ENCODE measurements at places on chromosomes 11 and 22. TPM values are rescaled to one million over a fixed set of nuclear protein-coding genes. Genes with fewer than 3 reads are reported as not detected.

DNA sequence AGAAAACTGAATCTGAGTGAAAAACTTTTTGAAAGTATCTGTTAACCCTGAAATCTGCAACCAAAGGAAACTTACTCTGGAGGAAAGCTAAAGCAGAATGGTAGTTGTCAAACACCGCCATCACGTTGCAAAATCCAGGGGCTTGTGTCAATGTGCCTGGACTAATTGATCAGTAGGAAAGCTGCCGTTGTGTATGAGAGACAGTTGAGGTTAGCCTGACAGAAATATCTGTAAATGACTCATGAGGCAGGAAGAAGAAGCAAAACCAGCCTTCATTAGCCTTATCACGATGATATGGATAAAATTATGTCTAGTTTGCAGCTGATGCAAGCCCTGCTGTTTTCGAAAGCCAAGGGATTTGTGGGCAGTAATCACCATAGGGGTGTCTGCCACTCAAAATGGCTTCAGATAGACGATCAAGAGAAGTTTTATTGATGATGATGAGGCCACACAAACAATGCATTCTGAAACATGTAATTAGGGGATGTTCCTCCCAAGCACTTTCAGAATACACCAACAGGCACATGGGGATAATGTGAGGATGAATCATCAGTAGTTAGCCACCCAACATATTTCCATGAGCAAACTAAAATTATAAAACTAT, 8.9 kb downstream of the SCGB1A1 start:
- DNase-seq: no peak

GRCh38 chr11:112962579-112963367, 1.6 kb downstream of the NCAM1 start:
- no peak for DNase-seq

GRCh38 chr11:27391331-27392015, 28.5 kb upstream of the CCDC34 start:
- DNase-seq: no peak

GRCh38 chr11:72160319-72160718, 24.8 kb downstream of the FOLR3 start:
- DNase-seq: no peak

DNA sequence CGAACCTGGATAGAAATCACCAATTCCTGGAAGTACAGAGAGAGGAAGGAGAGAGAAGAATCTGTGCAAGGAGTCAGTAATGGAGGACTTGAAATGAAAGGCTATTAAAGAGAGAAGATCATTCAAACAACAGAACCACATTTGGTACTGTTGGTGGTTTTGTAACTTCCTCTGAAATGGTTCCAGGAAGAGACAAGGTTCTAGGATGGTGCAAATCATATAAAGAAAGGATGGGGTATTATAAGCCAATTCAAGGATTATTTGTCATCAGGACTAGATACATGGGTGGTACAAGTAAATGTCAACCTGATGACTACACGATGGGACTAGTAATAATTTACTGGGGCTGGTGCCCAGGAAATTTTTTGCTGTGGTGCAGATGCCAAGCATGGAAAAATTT, 28.9 kb upstream of the TMA7B start:
- no peak for DNase-seq

- DNase-seq: no peak
Observed at GRCh38 chr22:49086181-49086580, 741.5 kb downstream of the BRD1 start.

DNA sequence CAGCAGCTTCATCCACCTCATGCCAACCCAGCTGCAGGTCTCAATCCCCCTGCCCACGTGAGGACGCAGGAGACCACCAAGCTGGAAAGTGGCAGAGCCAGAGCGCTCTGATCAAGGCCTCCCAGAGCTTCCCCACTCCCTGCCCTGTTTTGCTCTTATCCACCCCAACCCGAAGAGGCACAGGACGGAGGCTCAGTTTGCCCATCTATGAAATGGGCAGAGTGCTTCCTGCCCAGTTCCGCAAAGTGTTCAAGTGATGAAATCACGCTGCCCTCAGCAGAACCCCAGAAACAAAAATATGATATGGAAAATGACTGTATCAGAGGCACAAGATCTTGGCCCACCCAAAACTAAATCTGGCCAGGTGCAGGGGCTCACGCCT, 7.9 kb downstream of the LGALS2 start:
- DNase-seq: no peak

DNA sequence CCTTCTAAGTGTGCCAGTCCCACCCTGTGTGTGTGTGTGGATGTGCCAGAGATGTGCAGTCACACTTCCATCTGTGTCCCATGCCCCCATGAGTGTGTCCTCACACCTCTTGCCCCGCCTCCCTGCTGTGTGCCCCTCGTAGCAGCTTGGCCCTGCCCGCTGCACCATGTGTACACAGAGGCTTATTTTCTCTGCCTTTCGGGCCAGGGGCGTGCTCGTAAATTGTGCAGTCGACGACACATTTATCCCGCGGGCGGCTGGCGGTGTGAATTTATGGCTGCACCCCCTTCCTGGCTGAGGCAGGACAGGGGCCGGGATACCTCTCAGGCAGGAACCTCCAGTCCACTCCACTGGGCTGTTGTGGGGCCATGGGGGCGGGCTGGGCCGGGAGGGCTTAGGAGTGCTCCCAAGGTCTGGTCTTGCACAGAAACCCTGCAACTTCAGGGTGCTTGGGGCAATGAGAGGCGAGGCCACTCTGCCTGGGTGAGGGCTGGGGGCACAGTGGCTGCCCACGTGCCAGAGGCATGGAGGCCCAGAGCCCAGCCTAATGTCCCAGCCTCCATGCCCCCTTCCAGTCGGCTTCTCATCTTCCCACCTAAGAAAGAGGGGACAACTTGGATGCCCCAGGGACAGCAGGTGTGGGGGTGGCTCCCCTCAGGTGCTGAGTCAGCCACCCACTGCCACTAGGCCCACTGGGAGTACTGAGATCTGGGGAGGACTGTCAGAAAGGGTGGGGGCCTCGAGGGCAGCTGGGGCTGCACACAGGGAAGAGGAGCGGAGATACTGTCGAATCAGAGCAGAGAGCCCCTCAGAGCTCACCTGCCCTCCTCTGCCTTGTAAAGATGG, 12.5 kb downstream of the GP1BB start:
- DNase-seq: no peak

- DNase-seq: no peak
Observed at GRCh38 chr11:113111156-113111555, 149.9 kb downstream of the NCAM1 start.

THRSP gene
- not detected for total RNA-seq

MUC6 gene
- total RNA-seq: not detected

DCDC1 gene
- total RNA-seq: not detected

GPHA2 gene
- total RNA-seq: not detected

Measured in esophagus squamous epithelium (tissue), 5 donors.